T47D (cell line): ENCODE measurements at places on chromosomes 5 and 9.

DNA sequence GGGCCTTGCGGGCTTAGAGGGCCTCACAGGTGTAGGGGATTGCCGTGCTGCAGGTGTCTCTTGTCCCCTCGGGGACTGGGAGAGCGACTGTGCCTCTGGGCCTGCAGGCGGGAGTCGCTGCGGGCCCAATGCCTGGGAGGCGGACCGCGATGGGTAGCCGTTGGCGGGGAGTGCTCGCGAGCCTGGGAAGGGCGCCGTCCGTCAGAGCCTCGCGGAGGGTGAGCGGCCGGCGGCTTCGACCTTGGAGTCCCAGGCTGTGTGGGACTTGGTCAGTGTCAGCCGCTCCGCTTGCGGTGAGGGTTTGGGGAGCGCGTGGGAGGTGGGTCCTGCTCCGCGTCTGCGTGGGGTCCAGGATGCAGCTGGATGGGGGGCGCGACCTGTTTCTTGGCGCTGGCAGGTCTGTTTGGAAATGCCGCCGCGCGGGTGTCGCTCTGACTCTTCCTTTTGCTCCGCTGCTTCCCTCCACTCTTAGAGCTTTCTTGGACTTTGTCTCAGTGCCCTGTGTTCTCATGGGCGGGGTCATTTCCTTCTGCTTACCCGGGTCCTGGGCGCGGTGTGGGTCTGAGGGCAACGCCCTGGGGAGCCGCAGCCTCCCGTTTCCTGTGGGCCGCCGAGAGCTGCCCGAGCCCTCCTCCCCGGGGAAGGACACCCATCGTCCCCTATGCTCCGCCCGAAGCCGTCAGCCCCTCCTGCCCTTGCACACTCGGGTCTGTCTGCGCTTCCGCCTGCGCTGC is 88.9 kb upstream of the CACNA1B start:
- DNase-seq, result no peak

DNA sequence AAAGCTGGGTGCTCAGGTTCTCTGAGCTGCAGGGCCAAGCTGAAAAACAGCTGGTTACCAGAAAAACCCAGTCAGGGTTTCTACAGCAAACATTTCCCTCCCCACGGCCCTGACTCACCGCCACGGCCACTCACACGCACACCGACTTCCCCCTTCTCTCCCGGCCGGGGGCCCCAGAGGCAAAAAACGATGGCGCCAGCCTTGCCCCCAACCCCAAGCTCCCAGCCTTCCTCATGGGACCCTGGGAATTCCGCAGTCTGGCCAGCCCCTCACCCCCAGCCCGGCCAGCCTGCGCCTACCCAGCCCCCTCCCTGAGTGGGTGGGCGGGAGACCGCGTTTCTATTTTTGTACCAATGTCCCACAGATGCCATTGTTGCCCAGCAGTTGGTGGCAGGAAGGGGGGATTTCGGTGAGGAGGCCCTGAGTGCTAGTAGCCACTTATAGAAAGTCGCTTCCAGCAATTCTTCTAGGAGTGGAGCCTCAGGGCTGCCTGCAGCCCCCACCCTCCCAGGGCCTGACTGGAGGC is 18.4 kb downstream of the ENG start:
- DNase-seq, result no peak

- no peak for DNase-seq
Observed at GRCh38 chr5:38655691-38656090, 99.2 kb upstream of the LIFR start.

- DNase-seq, result no peak
Observed at GRCh38 chr5:392431-392988, 50.5 kb upstream of the EXOC3 start.

DNA sequence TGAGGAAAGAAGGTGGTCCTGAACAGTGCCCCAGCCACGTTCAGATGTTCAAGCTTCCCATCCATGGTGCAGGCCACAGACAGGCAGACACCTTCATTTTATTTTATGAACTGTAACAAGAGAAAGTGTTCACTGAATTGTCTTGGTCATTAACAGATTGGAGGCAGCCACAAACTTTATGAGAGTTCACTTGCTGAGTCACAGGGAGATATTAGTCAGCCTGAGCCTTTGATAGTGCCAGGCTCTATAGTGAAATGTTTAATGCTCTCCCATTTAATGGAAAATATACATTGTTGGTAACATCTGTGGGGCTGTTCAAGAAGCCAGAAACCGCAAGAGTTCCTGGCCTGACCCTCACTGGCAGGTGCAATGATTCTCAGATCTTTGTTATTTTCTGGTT is 237.0 kb downstream of the TENT4A start:
- DNase-seq, result no peak

DNA sequence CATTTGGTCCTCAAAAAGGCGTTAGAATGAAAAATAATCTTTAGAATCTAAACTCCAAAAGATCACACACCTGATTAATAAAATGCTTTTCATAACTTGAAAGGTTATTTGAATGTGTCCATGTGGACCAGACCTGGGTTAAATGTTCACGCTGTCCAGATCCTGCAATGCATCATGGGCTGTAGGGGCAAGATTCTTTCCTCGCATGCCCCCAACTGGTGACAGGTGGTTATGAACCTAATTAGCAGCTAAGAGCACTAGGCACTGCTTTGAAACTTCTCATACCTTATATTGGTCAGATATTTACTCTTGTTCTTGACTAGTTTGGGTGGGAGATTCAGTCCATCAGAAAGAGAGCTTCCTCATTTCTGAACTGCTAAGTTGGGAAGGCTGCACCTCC is 19.3 kb upstream of the PIP5K1B start:
- DNase-seq, result peak; percentile 7

DNA sequence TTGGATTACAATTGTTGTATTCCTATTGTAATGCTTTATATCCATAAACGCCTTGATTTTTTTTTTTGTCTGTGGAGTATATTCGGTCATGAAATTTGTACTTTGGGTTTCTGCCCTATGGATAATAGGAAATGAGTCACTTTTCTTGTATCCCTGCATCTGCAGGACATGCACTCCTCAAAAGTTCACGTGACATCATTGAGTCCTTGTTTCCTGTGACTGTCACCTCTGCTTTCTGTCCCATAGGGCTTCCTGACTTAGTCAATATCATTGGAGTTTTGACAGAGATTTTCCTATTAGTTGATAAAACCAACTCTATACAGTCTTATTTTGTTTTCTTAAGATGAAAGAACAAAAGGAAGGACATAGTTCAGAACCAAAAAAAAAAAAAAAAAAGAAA is 356.3 kb downstream of the MAT2B start:
- DNase-seq, result no peak

GRCh38 chr5:80884086-80884813 is 75.9 kb upstream of the RASGRF2 start:
- DNase-seq, result no peak

- no peak for DNase-seq
Observed at GRCh38 chr5:112532654-112533360, 113.7 kb upstream of the EPB41L4A start.

DNA sequence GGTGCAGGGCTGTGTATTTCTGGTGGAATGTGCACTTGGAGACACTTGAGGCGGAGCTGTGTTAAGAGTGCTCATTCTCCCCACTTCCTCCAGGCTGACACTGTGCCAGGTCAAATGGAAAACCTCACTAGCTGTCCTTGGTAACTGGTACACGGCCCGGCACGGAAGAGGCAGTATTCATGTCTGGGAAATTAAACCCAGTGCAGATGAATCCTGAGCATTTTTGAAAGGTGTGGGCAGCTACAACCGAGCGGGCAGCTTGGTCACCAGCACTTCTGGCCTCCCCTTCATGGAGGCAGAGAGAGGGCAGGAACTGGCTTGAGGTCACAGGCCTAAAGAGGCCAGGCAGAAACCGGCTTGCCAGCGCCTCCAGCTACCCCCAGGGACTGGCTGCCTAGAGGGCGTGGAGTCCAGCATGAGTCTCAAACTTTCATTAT is 1.6 kb downstream of the CLPTM1L start:
- DNase-seq, result no peak

DNA sequence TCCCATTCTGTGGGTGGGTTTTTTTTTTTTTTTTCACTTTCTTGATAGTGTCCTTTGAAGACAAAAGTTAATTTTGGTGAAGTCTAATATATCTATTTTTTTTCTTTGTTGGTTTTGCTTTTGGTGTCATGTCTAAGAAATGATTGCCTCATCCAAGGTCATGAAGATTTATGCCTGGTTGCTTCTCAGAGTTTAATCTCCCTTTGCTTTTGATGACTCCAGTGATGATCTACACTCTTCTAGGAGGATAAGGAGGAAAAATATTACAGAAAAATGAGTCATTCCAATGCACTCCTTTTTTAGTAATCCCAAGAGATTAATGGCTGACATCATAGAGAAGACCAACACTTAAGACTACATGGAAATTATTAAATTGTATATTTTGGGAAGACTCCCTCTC is 79.7 kb upstream of the ICE1 start:
- no peak for DNase-seq

DNA sequence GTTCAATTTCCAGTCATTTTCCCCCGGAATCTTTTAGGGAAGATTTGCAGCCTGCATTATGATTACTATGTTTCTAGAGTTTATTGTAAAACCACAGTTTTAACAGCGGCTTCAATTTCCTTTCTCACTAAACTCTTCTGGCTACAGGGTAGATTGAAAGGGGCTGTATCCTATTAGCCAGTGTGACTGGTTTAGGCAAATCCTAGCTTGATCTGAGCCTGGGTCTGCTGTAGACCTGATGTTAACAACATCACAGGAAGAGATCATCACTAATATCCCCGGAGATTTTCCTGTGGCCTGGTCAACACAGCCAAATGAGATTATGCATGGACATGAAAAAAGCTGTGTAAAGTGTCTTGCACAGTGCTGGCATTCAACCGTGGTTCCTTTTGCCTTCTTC is 33.4 kb downstream of the STOM start:
- no peak for DNase-seq

- no peak for DNase-seq
Observed at GRCh38 chr5:177364159-177364962, 6.6 kb downstream of the RGS14 start.

DNA sequence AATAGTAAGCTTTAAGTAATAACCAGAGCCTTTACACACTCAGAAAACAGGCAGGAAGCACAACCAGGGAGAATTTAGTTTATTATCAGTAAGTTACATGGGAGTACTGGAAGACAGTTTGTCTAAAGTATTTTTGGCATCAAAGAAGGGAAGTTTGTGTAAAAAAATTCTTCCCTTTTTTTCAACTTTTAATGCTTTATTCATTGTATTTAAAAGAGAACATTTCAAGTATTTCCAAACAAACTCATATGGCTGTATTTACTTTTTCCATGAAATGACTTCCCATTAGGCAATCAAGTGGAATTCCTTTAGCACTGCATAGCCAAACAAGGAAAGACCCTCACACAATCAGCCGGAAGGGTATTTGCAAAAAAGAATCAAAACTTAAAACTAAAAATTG is 26.7 kb downstream of the RNF145 start:
- DNase-seq, result no peak

DNA sequence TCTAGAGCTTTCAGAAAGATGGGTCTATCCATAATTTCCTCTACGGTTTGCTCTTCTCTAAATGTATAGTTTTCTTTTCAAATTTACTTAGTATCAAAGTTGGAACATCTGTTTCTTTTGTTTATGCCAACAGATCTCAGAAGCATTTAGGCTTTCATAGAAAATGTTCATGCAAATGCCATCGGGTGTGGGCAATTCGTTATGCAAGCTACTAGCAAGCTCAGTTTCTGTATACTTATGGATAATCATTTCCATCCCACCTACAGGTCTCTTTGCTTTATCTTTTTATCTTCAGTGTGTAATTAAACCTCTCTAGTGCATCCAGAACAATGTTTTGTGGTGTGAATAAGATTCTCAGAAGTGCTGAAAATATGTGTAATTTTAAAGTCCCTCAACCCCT is 59.9 kb downstream of the NUDT12 start:
- DNase-seq, result no peak

- no peak for DNase-seq
Observed at GRCh38 chr9:1718836-1719235, 296.3 kb upstream of the SMARCA2 start.

DNA sequence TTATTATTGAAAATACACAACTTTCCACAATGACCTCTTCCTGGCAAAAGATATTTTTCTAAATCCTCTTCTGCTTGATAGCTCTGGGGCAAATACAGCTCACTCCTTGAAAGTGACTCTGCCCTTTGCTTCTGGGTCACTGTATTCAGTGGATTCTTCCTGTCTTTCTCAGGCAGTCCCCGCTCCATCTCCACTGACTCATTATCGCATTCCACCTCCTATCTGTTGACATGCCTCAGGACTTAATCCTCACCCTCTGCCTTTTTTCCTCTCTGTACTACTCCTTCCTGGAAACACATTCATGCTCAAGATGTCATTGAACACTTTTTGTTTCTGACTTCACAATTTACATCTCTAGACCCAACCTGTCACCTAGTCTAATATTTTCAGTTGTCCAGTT is 8.4 kb upstream of the RGS7BP start:
- DNase-seq, result no peak

- no peak for DNase-seq
Observed at GRCh38 chr5:93585767-93586385, 2.9 kb downstream of the NR2F1 start.

DNA sequence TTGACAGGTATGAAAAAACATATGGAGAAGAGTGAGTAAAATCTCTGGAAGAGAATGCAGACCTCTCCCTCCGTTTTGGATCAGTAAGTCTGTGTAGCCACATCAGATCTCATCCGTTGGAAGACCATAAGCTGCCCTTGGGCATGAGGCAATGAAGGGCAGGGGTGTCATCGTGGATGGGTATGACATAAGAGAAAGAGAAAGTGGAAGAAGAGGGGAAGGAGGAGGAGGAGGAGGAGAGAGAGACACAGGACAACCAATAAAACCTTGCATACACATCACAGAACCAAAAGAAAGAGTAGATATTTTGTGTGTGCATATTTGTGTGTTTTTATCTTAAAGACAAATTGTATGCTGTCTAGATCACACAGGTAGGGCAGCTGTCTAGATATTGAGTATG is 50.7 kb downstream of the PRRC1 start:
- no peak for DNase-seq

DNA sequence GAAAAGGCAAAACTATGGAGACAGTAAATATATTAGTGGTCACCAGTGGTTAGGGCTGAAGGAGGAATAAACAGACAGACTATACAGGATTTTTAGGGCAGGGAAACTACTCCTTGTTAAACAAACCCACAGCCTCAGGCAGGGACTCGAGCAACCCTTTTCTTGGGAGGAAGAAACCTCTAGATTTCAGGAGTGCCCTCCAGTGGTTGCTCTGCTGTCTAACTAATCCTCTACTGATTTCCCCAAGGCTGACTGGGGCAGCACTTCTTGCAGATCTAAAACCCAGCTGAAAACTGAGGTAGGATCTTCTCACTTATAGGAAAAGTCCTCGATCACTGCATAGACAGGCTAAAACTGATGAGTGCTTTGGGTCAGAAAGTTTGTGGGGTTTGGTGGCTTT is 176.8 kb downstream of the ISOC1 start:
- peak; percentile 74 for DNase-seq

GRCh38 chr5:2071562-2071961 is 188.8 kb upstream of the IRX4 start:
- no peak for DNase-seq

DNA sequence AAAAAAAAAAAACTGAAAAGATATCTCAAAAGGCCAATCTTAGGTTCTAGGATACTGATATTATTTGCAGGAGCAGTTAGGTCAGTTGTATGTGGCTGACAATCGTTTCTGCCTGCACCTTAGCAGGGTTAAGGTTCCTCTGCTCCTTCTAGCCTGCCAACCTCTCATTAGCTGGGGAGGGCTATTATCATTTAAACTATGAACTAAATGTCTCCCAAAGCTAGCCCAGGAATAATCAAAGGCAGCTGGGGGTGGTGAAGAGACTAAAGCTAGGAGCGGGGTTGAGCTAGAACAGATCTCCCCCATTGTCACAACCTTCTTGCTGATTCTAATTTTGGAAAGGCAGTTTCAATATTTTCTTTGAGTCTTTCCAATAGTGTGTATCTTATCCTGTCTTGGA is 99.9 kb downstream of the ICE1 start:
- no peak for DNase-seq
